NCI-H1092 treated with DMSO at 0.1 percent for 48 hours (cell line): ENCODE measurements at places on chromosomes 3 and 15.

- DNase-seq: no peak
Observed at GRCh38 chr3:101102678-101103296, 109.6 kb upstream of the ABI3BP start.

- DNase-seq: no peak
Observed at GRCh38 chr15:71109905-71110304, 5.4 kb upstream of the THSD4 start.

- no peak for DNase-seq
Observed at GRCh38 chr15:78048628-78048920, 28.9 kb downstream of the TBC1D2B start.

GRCh38 chr3:95408464-95408862 lies 1345.6 kb downstream of the NSUN3 start:
- no peak for DNase-seq

DNA sequence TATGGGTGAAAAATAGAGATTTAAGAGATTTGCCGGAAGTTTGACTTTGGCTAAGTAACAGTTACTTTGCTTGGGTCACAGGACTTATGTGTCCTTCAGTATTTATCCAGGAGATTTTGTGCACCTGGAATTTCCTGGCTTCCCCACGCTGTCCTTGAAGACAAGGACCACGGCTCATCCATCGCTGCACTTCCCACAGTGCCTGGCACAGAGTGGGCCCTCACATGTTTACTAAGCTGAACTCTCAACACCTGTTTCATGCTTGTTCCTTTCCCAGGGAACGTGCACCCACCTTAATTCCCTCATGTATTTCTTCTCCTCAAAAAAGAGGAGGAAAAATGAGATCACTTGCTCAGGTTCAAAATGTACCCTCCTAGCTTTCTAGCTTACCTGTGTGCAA lies 32.0 kb downstream of the CA12 start:
- DNase-seq: no peak

- DNase-seq: no peak
Observed at GRCh38 chr15:66251790-66252684, 1.5 kb downstream of the MEGF11 start.

DNA sequence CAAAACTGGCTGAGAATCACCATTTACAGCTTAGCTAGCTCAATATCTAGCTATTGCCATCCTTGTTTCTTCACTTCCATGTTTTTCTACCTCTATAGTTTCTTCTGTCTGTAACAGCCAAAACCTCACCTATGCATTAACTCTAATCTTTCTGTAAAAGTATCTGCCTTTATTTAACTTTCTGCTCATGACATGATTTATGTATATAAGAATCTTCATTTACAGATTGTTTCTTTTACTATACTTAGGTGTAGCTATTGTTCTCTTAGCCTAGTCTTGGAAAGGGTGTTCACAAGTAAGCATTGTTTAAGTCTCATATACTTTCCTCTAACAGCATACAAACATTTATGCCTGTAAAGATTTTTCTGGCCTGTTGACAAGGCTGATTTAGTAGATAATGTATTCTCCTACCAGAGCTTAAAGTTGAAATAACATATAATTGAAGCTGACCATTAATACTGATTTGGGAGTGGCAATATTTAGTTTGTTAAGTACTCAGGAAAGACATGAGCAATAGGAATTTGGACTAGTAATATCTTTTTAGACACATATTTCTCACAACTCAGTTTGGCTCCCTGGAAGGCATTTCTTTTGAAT lies 9.4 kb downstream of the FILIP1L start:
- DNase-seq: peak; percentile 7

GRCh38 chr3:148950806-148951205 lies 40.5 kb upstream of the GYG1 start:
- DNase-seq: no peak

DNA sequence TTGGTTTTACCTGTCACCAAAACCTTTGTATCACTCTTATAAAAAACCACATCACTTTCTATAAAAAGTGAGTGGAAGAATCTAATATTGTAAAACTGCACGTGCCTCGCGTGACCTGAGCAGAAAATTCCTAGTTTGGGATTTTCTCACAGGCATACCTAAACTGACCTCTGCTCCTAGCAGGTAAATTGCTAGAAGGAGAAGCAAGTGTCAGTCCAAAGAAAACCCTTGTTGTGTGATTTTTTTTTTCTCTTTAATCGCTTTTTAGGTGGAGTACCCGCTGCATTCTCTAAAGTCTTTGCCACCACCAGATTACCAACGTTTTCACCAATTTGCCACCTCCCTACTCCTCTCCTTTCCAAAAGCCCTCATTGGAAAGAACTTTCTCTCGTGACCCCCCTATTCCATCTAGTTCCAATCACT lies 534 bp upstream of the UBE2E1 start:
- DNase-seq: no peak

GRCh38 chr3:110070161-110070916 lies 733.0 kb upstream of the DPPA4 start:
- no peak for DNase-seq

DNA sequence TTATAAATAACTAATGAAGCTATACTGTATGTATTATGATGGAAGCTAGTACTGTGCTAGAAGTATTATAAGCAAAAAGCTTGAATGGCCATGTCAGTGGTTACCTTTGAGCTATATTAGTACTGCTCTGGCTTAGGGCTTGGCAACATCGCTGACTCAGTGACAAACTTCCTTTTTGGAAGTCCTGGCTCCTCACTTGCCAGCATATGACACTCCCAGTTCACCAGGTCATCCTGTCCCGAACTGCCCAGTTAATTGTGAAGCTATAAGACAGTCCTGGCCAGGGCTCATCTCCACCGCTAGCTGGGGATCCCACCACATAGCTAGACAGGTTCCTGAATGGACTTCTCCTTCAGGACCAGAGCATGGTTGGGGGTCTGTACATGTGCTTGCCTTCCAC lies 31.9 kb downstream of the RAB8B start:
- DNase-seq: no peak

GRCh38 chr15:40183636-40184463 lies 23.0 kb downstream of the BUB1B start:
- DNase-seq: no peak

DNA sequence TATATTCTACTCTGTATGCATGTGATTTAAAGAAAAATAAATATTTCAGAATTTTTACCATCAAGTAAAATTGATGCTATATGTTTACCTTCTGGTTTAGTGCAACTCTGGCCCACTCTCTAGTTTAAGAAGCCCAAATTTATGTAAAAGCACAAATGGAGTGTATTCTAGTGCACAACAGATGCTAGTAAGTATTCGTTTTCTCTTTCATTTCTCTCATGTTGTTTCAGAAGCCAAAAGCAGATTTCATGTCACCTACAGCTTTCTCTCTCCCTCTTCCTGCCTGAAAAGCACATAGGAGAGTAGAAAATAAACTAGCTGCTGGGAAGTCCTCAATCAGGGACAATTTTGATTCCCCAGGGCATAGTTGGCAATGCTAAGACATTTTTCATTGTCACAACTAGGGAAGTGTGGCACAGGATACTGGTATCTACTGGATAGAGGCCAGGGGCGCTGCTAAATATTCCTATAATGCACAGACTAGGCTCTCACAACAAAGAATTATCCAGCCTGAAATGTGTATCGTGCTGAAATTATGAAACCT lies 147.4 kb upstream of the ARHGEF26 start:
- DNase-seq: no peak

GRCh38 chr3:171844873-171845272 lies 1.7 kb downstream of the TMEM212 start:
- no peak for DNase-seq
